ENCODE measurements at places on chromosomes 11 and 22.

GRCh38 chr11:124839972-124840621 is 25.1 kb upstream of the ROBO3 start:
- DNase-seq: no peak

- no peak for DNase-seq
Measured at GRCh38 chr22:29391546-29391945, 3.2 kb upstream of the AP1B1 start.

DNA sequence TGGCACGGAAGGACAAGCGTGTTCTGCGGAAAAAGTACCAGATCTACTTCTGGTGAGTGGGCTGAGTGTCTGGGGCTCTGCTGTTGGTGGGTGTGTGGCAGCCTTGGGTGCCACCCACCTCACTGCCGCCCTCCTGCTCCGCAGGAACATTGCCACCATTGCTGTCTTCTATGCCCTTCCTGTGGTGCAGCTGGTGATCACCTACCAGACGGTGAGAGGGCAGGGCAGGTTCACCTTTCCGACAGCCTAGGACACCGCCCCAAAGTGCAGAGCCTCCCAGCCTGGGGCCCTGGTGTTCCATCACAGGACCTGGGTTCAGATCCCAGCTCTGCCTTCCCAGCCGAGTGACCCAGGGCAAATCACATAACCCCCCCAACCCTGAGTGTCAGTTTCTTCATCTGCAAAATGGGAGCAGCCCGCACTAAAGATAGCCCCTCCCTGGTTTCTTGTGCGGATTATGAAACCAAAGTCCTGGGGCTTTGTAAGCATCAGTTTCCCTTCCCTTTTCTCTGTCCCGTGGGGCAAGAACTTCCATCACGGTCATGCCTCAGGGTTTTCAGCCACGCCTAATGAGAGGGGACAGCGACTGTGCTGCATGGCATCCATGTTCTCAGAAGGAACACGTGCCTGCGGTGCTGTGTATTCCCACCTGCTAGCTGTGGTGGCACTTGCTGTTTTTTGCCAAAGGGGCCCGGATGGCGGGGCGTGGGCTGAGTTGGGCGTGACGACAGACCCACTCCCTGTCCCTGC is 9.8 kb upstream of the TAGLN start:
- no peak for DNase-seq

DNA sequence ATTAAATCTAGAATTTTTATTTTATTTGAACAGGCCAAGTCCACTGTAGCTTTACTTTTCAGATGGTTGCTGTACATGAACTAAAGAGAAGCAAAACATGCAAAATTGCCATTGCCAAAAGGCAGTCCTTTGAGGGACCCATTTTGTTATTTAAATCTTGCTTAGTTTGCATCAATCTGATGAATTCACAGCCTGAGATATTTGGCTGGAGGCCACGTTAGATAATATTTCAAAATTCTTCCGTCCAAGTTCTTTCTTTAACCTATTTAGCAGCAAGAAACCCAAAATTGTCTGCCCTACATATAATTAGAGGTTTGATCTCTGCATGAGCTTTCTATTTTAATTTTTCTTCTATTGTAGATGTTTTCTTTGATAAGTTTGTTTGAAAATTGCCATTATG is 1706.9 kb upstream of the RAG2 start:
- DNase-seq: no peak

- no peak for DNase-seq
Measured at GRCh38 chr11:83725728-83726127, 439.6 kb upstream of the CCDC90B start.

DNA sequence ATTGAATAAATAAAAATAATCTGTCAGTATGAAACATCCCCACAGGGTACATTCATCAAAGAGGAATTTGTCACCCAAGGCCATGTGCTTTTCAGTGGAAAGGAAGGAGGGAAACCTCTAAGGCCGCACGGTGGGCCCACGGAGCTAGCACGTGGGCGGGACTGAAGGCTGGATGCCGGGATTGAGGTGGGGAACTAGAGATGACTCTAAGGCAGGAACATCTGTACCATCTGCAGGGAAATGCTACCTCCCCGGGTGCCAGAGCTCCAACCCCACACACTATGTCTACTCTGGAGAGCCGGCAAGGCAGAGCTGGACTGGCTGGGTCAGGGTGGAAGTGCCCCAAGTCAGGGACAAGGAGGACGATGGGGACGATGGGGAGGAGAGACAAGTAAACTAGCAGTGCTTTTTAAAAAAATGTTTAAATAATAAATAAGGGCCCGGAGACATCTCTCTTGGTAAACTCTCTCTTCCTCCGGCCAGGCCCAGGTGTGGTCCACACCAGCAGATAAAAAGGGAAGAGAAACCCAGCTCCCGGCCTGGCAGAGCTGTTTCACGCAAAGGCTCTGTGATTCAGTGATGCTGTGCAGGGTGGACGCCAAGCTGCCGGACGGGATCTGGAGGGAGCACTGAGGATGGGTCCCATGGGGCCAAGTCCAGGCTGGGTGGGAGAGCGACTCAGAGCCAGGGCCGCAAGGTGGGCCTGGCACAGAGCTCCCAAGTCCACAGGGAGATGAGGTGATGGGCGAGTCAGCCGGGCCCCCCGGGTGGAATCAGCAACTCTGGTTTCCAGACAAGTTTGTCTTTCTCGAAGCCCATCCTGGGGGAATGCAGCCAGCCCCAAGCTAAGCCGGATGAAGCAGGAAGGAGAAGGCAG is 5.8 kb downstream of the LIF start:
- DNase-seq: no peak

DNA sequence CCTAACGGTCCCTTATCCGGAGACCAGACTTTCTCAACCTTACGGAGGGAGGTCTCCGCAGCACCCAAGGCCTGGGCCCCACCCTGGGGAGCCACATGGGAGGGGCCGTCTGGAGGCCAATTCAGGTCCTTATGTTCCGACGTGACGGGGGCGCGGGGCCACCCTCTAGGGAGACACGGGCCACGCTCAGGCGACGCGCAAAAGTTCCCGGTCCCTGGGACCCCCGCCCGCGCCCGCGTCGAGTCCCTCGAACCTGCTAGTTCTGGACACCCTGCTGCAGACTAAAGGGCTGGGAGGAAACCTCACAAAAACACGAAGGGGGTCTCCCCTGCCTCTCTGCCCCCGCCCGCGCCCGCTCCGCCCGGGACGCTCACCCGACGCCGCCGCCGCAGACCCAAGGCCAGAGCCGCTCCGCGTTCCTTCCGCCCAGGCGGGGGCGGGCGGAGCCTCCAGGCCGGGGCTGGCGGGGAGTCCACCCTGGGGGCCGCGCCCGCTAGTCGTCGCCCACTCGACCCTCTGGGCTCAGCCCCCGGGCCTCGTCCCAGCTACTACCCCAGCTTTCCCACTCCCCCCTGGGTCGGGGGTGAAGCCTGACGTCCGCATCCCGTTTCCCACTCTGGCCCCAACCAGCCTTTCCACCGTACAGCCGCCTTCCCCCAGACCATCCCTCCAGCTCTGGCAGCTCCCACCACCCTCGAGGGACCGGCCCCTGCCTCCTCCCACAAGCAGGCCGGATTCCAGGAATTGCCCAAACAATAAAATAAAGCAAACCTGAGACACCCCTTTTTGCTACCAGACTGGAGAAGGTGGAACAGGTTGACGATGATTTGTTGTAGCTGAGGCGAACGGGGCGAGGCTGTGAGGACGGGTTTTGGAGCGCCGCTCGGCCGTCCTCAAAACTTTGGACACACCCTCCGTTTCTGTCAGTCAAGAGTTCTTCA is 2.7 kb downstream of the RNH1 start:
- no peak for DNase-seq

- no peak for DNase-seq
Measured at GRCh38 chr11:114082767-114083181, 23.3 kb downstream of the ZBTB16 start.

GRCh38 chr22:35985371-35985770 is 43.3 kb downstream of the RBFOX2 start:
- no peak for DNase-seq

DNA sequence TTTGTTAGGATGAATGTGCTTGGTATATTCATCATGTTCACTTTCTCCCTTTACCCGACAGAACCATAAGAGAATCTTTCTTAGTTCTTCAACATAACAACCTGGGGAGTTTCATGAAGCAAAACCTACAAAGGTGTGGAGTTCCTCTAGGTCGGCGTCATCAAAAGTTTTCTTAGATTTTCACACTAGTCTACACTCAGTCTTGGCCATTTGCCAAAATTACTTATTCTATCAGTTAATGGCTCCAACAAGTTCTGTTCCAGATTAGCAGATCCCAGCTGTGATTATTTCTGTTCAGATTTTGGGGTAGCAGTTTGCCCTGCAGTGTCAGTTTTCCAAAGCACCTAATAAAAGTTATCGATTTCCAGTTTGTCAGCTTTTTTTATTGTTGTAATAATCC is 935.8 kb upstream of the RAG2 start:
- no peak for DNase-seq

GRCh38 chr11:43833657-43834073 is 47.0 kb upstream of the ALKBH3 start:
- no peak for DNase-seq

DNA sequence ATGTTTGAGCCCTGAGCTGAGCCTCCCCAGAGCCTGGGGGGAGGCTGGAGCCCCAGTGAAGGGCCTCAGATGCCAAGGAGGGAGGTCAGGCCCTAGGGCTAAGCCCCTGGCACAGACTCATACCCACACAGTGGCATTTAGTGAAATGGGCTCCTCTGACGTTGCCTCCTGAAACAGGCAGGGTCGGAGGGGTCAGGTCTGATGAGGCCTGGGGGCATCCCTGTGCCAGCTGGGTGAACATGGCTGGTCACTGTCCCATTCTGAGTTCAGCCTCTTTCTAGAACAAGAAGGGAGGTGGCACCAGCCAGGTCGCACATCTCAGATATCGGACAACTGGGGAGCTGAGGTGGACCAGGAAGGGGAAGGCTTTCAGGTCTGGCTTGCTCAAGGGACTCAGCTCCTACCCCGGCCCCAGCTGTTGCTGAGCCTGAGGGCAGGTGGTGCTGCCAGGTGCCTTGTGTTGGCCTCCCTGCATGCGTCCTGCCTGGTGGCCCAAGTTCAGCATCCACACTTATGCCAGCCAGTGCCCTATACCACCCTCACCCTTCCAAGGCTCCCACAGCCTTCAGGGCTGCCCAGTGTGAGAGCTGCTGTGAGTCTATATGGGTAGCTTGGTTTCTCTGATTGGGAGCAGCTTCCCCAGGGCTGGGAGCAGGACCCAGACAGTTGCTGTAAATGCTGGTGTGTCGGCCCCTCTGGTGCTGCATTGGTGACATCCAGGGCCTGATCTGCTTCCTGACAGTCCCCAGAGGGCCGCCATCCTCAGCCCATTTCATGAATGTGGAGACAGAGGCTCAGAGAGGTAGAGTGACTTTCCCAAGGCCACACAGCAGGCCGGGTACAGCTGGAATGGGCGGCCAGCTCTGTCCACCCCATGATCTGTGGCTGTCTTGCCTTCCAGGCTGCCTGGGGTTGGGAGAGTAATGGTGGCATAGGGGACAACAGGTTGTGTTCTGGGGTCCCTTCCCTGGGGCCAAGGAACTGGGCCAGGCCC is 32.8 kb upstream of the PPARA start:
- DNase-seq: no peak

DNA sequence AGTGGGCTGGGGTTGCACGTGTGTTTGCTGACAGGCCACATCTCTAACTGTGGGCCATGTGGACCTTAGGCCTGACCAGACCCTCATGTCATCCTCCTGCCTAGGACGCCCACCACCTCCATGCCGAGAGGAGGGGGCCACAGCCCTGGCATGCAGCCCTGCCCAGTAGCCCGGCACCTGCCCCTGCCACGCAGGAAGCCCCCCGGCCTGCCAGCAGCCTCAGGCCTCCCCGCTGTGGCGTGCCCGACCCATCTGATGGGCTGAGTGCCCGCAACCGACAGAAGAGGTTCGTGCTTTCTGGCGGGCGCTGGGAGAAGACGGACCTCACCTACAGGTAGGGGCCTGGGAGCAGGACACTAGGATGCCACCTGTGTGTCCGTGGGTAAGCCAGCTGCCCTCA is 6.4 kb downstream of the MMP11 start:
- DNase-seq: no peak

DNA sequence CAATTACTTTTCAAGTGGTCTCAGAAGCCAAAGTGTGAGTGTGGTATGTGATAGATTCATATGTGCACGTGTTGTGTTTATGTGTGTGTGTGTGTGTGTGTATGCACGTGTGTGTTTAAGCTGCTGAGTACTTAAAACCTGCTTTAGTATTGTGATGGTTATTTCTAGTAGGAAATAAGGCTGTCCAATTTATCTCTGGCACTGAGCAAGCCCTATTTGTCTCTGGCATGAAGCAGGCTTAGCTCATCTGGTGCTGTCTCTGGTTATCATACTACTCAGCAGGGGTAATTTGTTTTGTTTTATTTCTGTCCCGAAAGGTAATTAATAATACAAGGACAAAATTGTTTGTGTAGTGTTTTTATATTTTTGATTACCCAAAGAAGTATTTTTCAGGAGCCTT is 333.7 kb downstream of the FAT3 start:
- no peak for DNase-seq

GRCh38 chr11:13009921-13010748 is 1.0 kb downstream of the RASSF10 start:
- no peak for DNase-seq

DNA sequence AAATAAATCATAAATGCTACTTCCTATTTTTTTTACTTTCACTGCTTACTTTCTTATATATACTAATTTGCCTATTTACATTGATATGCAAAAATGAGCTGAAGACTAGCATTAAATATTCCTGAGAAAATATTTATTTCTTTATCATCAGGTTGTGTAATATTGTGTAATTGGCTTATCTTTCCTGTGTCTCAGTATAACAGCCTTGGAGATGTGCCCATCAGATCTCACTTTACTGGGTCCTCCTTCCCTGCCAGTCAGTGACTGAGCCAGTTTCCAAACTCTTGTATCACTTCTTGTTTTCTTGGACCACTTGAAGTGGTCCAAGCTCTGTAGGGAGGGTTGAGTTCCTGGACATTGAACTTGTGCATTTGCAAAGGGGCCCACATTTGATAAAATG is 900.0 kb downstream of the LUZP2 start:
- DNase-seq: no peak

GRCh38 chr11:63567044-63567840 is 4.1 kb upstream of the PLAAT2 start:
- DNase-seq: no peak

DNA sequence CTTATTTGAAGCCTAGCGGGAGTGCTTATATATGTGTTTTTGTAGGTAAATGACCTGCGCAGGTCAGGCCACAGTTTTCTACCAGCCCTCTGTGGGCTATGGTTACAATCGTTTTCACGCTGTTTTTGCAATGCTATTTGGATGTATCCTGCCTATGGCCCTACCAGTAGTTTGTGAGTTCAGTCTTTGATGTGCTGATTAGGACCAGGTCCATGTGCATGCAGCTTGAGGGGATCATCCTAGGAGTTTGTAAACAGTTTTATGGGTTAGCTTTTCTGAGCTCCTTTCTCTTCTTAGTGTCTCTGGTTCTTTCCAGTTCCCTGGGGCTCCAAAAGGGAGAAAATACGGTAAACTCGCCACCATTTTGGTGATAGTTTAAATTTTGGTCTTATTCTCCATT is 142.5 kb downstream of the LDLRAD3 start:
- DNase-seq: no peak

DNA sequence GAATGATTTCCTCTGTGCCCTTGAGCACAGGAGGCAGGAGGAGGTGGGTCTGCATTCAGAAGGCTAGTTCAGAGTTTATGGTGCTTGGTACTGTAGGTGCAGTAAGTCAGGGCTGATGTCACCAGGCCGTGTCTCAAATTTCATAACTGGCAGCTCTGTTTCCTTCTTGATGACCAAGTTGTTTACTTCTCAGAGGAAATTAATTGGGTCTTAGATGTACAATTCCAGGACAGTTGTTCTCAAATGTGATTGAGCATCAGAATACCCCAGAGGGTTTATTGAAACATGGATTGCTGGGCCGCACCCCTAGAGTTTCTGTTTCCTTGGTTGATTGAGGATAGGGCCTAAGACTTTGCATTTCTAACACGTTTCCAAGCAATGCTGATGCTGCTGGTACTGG is 6.2 kb downstream of the AMOTL1 start:
- no peak for DNase-seq

- no peak for DNase-seq
Measured at GRCh38 chr11:86259730-86260129, 15.2 kb downstream of the EED start.
